ENCODE measurements at places on chromosomes 11 and 22.

DNA sequence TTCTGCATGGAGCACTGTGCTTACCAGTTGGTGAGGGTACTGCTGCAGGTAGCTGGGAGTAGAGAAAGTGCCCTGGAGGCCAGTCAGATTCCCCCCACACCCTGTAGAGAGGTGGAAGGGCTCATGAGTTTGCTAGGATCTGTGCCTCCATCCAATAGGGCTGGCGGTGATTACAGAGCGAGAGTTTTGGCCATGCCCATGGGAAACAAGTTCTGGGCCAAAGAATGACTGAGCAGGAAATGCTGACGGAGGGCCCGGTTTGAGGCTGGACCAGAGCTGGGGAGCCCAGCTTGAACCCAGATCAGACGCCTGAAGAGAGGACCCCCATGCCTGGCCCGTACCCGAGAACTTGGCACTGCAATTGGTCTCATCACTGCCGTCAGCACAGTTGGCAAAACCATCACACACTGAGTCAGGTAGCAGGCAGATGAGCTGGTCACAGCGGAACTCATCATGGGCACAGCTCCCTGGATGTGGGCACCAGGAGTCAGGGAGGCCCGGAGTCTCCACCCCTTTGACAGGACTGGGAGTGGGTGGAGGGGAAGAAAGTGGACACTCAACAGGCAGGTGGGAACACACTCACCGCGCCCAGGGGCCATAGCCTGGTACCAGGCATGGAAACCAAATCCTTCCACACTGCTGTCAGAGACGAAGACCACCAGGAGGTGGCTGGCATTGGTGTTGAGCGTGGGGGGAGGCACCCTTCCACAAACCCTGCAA, 2.1 kb downstream of the MFRP start:
- no peak for DNase-seq

DNA sequence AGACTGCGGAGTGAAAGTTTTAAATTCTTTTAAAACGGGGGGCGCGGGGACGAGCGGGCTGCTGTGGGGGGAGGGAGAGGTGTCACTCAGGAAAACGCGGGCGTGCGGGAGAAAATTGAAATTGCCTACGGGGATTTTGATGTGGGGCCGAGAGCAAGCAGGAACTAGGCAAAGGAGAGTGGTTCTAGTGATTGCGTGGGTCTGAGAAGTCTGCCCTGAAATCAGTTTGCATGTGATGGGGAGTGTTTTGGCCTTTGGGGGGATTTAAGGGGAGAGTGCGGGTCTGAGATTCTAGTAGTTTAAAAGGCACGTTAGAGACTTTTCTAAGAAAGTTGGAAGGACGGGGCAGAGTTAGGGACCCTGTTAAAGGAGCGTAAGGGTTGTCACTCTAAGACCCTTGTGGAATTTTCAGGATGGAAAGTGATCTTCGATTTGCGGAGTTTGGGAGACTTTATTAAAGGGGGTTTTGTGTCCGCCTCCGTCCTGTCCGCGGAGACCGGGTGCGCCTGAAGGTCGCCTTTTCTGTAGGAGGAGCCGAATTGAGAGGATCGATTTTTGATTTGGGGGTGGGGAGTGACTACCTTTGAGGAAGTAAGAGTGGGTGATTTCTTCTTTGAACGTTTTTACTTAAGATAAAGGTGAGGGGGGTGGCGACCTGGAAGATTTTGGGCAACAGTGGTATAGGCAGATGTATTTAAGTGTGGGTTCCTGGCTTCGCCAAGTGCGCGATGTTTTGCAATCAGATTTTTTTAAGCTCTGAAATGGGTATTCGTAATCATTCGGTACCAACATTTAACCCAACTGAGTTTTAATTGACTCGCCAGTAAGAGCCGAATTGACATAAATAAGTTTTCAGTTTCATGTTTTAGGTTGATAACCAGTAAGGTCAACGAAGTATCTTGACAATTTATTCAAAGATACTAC, 1.1 kb downstream of the EED start:
- DNase-seq = peak; percentile 34

DNA sequence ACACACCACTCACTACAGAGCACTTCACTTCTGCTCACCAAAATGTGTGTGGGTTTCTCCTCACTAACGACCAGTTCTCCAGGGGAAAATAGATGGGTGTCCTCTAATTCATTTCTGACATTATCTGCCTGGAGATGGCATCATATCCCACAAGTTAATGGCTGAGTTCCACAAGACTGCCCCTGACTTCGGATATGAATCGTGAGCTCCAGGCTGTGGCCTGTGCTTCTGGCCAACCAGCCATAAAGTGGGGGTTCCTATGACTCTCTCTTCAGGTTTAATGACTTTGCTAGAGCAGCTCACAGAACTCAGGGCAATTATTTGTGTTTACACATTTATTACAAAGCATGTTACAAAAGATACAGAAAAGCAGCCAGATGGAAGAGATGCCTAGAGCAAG, 113.0 kb upstream of the SYT13 start:
- DNase-seq = no peak

DNA sequence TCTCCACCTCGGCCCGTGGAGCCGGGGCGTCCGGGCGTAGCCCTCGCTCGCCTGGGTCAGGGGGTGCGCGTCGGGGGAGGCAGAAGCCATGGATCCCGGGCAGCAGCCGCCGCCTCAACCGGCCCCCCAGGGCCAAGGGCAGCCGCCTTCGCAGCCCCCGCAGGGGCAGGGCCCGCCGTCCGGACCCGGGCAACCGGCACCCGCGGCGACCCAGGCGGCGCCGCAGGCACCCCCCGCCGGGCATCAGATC, 439 bp downstream of the YAP1 start:
- no peak for DNase-seq

DNA sequence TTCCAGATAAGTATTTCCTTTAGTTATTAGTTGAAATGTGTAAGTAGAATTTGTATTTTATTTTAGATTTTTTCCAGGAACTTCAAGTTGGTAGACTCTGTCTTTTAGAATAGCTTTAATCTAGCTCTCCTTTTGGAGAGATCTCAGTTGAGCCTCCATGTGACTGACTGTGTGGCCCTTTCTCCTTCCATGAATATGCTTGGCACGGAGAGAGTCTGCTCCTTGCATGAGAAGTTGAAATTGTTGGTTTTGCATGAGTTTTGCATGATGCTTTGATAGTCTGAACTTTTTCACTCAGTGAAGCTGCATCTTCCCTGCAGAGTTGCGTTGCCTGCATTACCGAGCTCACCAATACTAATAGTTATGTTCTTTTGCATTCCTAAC, 32.8 kb upstream of the CTTN start:
- DNase-seq = no peak

GRCh38 chr11:103086461-103086860, 5.5 kb downstream of the DCUN1D5 start:
- DNase-seq = no peak

DNA sequence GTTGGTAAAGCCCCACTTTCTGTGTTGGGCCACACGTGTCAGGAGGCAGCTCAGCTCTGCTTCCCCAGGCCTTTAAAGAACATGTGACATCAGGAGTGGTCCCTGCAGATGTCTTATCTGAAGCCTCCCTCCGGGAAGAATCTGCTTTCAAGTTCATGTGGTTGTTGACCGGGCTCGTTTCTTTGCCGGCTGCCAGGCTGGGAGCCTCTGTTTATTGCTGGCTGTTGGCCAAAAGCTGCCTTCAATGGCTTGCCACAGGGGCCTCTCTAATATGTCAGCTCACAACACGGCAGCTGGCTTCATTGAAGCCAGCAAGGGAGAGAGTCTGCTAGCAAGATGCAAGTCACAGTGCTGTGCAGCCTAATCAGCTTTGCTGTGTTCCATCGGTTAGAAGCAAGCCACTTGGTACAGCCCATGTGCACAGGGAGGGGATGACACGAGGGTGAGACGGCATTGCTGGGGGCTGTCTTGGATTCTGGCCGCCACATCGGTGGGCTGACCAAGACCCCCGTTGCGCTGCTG, 14.6 kb downstream of the MRGPRF start:
- DNase-seq = no peak

DNA sequence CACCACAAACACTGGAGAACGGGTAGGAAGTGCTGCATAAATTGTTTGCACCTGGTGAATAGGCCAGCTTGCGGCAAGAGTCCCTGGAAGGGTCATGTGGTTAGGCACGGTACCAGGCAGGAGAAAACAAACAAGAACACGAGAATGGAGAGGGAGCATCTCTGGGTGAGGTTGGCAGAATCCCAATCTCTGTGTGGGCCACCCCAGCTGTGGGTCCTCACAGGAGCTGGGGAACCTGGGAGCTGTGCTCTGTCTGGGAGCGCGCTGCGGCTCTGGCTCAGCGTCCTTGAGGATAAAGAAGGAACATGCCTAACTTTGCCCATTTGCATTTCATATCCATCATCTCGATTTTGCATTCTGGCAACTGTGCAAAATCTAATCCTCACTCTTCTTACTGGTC, 46.1 kb upstream of the JAM3 start:
- DNase-seq = no peak

DNA sequence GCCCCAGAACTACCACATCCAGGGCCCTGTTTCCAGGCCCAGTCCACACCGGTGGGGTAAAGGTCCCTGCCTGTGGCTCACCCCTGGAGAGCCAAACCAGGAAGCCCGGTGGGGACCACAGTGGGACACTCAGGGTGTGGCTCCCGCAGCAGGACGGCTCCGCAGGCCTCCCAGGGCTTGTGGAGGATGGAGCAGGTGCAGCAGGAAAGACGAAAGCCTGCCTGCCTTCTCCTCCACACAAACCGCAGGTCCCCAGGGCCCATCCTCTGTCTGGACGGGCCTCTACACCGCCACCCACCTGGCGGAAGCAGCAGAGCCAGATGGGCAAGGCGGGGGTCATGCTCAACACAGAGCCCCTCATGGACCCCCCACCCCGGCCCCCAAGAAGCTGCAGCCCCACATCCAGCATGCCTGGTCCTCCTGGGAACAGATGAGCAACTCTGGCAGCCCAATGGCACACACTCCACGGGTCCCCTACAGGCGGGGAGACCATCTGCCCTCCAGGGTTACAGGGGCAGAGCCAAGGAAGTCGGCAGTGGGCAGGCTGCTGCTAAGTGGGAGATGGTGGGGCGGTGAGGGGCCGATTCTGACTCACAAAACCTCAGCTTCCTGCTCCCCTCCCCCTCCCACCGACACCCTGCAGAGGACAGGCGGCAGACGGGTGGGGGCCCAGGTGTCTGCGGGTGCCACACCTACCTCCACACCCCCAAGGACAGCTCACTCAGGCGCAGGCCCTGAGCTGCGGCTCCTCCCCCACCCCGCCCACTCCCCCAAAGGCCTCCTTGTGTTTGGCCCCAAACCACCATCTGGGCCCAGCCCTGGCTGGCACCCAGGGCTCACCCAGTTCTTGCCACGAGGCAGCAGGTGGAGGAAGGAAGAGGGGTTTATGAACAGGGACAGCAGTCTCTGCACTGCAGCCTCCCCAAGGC, 5.2 kb downstream of the SBF1 start:
- peak; percentile 100 for DNase-seq

- DNase-seq = no peak
These were observed 121.9 kb downstream of the PKNOX2 start for GRCh38 chr11:125286486-125286885.

DNA sequence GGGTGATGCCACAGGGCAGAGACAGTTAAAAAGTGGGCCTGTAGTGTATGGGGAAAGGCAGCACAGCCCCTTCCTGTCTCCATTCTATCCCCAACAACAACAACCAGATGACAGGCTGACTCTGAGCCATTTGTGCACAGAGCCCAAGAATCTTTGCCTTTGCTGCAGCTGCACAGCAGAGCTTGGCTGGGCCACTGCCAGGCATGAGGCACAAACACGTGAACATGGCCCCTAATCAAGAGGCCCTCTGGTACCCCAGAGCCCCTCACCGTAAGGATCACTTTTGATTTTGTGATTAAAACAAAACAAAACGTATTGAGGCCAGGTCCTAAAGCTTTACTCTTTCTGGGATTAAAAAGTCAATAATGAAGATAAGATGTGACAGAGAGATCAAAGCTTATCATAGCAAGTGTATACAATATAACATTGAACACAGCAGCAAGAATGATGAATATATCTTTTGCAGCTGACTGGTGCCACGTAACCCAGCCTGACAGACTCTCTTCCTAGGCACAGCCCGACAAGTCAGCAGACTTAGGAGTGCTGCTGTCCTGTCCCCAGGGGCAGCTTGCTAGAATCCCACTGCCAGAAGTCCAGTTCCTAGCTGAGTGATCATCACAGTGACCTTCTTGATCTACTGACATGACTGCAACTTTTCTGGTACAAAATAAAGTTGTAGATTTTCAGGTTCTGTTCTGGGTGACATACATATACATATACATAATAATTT, 117.8 kb downstream of the SERGEF start:
- no peak for DNase-seq

GRCh38 chr11:109088086-109088485, 333.9 kb upstream of the C11orf87 start:
- DNase-seq = no peak
